AG04450 (cell line): ENCODE measurements at places on chromosomes 2 and 18.

DNA sequence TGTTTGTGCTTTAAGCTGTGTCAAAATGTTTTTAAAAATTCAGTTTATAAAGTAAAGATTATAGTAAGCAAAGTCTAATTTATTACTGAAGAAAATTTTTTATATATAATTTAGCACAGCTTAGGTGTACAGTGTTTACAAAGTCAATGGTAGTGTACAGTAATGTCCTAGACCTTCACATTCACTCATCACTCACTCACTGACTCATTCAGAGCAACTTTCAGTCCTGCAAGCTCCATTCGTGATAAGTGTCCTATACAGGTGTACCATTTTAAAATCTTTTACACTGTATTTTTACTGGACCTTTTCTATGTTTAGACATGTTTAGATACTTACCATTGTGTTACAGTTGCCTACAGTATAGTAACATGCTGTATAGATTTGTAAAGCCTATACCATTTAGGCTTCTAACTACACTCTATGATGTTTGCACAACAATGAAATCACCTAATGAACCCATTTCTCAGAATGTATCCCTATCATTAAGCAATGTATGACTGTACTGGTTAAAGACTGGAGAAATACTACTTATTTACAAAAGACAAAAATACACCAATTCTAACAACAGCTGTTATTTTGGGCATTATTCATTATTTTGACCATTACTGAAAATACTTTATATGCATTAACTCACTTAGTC, 95.1 kb downstream of the STRN start:
- DNase-seq, result no peak

- DNase-seq, result no peak
Observed at GRCh38 chr2:26772064-26773001, 8.2 kb downstream of the SLC35F6 start.

GRCh38 chr18:46917803-46918600, 600 bp downstream of the KATNAL2 start:
- no peak for DNase-seq

GRCh38 chr2:62334440-62335058, 138.6 kb downstream of the B3GNT2 start:
- DNase-seq, result no peak

DNA sequence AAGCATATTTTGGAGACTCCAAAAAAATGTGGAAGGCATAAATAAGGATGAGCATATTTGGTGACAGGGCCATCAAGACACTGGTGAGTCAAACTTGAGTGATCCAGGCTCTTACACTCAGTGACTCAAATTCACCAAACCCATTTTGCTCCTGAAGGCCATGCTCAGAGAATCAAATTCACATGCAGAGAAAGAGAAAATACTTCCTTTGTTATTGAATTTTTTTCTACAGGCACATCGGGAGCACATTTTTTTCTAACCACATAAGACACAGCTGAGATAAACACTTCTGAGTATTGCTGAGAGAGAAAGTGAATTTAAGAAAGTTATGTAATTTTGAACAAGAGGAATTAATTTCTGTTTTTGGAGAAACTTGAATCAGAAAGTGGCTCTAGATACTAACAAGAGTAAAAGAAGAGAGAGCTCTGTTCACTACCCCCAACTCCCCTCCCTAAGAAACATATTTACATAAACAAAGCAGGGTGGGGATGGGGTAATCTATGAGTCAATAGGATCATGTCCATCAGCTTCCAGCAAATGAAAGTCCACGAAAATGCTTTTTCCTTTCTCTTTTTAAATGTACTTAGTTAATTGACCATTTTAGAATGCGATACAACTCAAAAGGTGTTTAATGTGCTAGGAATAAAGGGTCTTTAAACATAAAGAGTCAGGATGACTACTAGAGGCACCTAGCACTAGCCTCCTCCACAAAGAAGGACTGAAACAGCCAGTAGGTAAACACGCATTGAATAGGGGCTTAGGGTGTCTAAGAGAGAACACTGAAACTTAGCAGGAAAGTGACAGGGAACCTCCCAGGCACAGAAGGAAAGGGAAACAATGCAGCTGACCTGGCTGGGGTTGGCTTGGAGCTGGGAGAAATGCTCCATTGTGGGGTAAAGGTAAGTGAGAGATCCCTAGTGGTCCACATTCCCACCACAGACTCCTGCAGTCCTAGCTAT, 152.3 kb downstream of the KCNE4 start:
- DNase-seq, result no peak
